ENCODE measurements at places on chromosomes 12 and 14.

GRCh38 chr12:122790393-122791075, 16.2 kb downstream of the CCDC62 start:
- no peak for DNase-seq

DNA sequence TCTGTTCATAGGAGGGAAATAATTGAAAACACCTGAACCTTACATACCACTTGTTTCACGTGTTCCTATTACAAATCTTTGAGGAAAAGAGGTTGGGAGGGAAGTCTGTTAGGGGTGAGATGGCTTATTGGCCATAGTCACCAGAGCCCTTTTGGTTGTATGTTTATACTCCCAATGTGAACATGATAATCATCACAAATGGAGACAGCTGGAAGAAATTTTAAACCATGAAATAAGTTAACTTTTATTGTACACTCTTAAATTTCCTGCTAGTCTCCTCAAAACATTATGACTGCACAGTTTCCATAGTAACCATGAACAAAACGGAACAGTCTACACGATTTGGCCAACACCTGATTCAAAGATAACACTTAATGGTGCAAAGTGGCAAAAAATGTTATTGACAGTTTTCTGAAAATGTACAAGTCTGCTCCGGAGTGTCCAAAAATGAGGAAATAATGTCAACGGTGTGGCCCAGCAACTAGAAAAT, 56.9 kb downstream of the LMNTD1 start:
- DNase-seq: no peak

GRCh38 chr14:101398011-101398410, 163.3 kb upstream of the DIO3 start:
- DNase-seq: no peak

DNA sequence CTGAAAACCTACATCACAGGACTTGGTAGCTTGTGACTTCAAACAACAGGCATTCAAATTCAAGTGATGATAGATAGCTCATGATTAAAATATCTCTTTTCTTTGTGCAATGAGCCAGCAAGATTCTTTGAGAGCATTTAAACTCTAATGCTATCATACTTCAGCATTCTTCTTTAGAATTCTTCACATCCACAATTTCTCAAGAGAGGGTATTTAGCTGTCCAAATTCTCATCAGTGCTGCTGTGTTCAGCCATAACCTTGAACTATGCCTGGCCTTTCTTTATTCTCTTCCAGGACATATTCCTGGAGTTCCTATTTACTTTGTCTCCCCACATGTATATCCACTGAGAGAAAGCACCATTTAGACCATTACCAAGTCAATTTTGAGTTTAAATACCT, 321.1 kb downstream of the EGLN3 start:
- DNase-seq: no peak

- DNase-seq: no peak
Measured at GRCh38 chr12:18250313-18250916, 10.9 kb upstream of the PIK3C2G start.

DNA sequence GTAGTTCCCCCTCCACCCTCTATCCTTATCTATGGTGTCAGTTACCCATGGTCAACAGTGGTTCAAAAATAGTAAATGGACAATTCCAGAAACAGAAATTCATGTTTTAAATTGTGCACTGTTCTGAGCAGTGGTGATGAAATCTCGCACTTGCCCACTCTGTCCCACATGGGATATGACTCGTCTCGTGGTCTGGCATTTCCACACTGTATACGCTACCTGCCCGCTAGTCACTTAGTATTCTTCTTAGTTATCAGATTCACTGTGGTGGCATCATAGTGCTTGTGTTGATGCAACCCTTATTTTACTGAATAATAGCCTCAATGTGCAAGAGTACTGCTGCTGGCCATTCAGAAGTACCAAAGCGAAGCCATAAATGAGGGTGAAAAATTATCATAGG, 507.0 kb downstream of the SNAPC1 start:
- no peak for DNase-seq

- DNase-seq: no peak
Measured at GRCh38 chr12:62642486-62642885, 175.9 kb downstream of the MON2 start.

GRCh38 chr12:85504164-85504563, 224.1 kb downstream of the ALX1 start:
- no peak for DNase-seq

DNA sequence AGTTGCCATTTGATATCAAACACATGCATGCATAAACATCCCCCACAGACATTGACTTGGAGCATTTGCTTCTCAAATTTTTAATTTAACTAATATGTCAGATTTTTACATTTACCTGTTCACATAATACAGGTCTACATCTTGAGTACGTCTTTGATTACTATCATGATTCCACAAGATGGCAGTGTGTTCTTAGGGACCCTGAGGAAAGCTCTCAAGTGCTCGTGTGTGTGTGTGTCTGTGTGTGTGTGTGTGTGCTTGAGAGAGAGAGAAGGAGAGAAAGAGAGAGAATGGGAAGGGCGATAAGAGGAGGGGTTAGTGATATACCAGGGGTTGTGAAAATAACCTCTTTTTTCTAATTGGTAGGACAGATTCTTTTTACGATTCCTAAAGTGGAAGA, 167.1 kb upstream of the OR4E1 start:
- DNase-seq: no peak

GRCh38 chr12:92029136-92029535, 116.5 kb downstream of the BTG1 start:
- no peak for DNase-seq

GRCh38 chr12:4215229-4216186, 58.1 kb upstream of the CCND2 start:
- DNase-seq: no peak

- no peak for DNase-seq
Measured at GRCh38 chr14:78022059-78022458, 148.1 kb upstream of the NRXN3 start.

- DNase-seq: no peak
Measured at GRCh38 chr14:68840454-68840853, 47.6 kb upstream of the ZFP36L1 start.

GRCh38 chr12:62466018-62466593, 520 bp upstream of the MON2 start:
- no peak for DNase-seq

GRCh38 chr14:22837114-22837749, 847 bp downstream of the MMP14 start:
- no peak for DNase-seq

- DNase-seq: no peak
Measured at GRCh38 chr12:123995023-123995748, 22.2 kb downstream of the ZNF664 start.

DNA sequence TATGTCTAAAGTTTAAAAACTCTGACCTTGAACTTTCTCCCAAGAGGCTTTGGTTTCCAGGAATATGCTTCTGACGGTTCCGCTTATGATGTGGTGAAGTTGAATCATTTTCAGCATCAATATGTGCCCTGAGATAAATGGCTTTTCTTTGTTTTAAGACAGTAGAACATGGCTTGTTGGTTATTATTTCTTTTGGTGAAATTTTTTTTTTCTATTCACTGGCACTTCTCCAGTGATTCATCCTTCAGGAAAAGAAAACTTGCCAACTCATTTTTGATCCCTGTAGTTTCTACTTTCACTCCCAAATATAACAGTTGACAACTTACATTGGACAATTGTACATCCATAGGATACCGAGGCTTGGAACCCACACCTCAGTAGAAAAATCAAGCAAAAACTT, 1301.2 kb upstream of the FLRT2 start:
- no peak for DNase-seq

DNA sequence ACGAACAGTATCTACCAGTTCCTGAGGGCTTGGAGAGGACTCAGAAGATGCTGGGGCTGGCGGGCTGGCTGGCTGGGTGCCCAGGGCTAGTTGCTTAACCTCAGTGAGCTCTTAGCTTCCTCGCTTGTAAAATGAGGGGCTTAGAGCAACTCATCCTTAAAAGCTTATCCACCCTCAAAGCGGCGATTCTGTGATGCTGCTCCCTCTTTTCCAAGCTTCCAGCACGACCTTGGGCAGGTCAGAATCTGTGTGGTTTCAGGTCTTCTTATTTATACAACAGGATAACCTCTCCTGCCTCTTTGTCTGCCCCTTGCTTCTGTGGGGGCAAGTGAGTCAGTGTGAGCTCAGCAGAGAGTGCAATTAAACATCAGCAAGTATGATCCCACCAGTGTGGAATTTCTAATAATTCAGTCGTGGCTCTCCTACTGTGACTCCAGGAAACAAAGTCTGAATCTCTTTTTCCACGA, 281.8 kb downstream of the KSR2 start:
- DNase-seq: no peak

DNA sequence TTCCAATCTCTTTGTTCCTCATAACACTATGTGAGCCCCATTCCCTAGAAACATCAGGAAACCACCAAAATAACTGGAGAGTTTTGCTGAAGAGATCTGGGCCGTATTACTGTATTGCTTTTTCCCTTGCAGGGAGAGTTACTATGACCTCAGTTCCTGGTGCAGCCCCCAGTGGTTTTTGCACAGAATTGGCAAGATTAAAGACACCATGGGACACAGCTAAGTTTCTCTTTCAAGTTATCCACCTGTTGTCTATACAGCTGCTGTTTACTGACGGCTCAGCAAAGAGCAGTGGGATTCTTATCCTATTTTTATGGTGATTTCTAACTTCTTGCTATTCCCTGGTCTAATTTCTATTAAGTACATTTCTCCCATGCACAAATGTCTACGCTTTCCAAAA, 77.1 kb upstream of the SLC35F4 start:
- DNase-seq: no peak

- DNase-seq: no peak
Measured at GRCh38 chr12:132327336-132328171, 1.8 kb downstream of the GALNT9 start.

- DNase-seq: no peak
Measured at GRCh38 chr12:46567667-46568066, 195.1 kb upstream of the SLC38A2 start.

DNA sequence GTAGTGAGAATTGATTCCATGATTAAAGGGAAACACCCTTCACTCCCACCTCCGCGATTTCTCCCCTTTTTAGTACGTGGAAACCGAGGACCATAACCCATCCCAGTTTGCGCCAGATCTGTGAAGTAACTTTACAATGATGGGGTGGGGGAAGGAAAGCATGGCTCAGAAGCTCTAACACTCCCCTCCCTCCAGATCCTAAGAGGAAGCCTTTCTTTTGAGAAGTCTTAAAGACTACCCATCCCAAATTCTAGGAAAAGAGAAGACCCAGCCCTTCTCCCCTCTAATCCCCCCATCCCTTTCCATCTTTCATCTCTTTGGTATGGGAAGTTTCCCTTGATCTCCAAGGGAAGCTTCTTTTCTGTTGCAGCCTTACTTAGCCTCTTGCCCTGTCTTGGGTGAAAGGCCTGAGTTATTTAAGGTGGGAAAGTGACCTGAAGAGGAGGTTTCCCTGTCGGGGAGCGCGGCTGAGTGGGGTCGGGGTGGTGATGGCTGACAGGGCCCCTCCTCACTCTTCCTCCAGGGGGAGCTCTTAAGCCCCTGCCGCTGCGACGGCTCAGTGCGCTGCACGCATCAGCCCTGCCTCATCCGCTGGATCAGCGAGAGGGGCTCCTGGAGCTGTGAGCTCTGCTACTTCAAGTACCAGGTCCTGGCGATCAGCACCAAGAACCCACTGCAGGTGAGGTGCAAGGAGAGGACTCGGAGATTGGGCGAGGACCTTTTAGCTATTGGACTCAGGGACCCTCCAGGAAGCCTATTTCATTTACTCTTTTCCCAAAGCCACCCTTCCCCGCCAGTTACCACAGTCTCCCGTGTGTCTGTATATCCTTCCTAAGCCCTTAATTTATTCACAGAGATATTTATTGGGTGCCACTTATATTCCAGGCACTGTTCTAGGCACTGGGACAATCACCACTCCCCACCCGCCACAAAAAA, 1.8 kb downstream of the MARCHF9 start:
- no peak for DNase-seq

- DNase-seq: peak; percentile 0
Measured at GRCh38 chr12:17097674-17098073, 491.7 kb upstream of the LMO3 start.

GRCh38 chr14:55851301-55851700, 266.9 kb upstream of the PELI2 start:
- no peak for DNase-seq

DNA sequence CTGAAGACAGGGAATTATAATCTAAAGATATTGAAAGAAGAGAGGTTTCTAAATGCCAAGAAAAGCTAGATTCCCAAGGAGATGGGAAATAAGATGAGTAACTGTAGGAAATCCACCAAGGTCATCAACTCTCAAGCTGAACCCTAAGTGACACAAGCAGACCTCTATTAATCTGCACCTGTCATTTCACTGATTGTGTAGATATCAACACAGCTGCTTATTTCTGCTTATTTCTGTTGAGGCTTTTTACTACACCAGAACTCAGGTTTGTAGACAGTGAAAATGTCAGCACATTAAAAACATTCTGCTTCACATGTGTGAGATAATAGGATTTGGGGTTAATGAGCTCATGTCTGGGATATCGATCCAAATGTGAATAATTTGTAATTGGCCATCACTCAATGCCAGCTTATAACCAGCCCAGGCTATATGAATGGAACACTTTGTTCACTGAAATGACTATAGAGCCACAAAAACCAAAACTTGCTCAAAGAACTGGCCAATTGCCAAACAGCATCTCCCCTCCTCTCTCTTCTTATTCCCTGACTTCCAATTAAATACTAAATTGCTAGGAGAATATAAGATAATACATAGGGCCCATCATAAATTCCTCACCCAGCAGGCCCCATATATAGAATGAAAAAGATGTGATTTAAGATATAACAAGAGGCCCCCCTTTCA, 188.7 kb upstream of the ARID2 start:
- no peak for DNase-seq

- DNase-seq: no peak
Measured at GRCh38 chr12:122182887-122183587, at the start of gene LRRC43. TSS of gene LRRC43 (plus strand) at chr12:122183123. CDS start at chr12:122183145, 22 bp downstream.

GRCh38 chr12:121799156-121799841, 4.5 kb upstream of the SETD1B start:
- no peak for DNase-seq

GRCh38 chr14:24975393-24975792, 74.6 kb downstream of the STXBP6 start:
- DNase-seq: no peak

DNA sequence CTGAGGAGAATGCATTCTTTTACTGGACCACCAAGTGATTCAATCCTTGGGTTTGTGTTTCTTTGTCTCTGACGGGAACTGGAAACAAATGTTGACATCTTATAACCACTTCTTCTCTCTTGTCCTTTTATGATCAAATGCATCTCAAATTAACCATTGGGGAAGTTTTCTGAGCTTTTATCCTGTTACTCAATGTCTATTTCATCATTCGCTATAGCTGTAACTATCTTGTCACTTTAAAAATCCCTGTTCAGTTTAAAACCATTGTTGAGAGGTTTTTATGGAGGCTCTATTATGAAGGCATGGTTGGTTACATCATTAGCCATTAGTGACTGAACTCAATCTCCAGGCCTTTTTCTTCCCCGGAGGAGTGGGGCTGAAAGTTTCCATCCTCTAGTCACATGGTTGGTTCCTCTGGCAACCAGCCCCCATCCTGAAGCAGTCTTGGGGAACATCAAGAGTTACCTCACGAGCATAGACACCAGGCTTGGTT, 2.7 kb upstream of the CLEC6A start:
- no peak for DNase-seq
